ENCODE measurements at places on chromosomes 6 and 20.

DNA sequence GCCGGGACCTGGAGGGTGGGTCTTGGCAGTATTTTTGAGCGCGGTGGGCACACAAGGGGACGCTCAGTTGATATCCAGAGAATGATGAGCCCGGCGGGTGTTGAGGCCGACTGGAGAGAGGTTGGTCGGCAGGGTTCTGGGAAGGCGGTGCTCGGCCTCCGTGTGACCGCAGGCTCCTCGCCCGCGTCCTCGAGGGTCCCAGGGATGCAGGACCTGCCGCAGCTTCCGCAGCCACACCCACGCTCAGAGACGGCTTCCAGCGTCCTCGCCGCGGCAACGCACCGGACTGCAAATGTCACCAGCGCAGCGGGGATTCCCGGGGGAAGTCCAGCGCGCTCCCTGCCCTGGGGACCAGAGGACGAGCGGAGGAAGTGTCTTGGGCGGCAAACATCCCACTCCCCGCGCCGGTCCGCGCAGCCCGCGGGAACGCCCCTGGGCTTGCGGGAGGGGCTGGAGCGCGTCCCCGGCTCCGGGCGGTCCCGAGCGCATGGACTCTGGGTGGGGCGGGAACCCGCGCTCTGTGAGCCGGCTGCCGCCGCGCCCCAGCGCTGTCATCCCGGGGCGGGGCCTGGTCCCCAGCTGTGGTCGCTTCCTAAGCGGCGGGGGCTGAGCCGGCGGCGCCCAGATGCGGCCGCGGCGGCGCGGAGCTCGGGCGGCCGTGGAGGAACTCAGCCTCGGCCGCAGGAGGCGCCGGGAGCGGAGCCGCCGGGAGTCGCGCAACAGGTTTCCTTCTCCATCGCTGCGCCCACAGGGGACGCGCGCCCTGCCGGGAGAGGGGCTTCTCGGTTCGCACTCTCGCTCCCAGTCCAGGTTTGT, at the start of gene STX11:
TSS of gene STX11 (plus strand) at position 624 of the 816 bp plus-strand sequence. CDS start 36,111 bp downstream, outside the sequence.
- peak; percentile 40 for DNase-seq

DNA sequence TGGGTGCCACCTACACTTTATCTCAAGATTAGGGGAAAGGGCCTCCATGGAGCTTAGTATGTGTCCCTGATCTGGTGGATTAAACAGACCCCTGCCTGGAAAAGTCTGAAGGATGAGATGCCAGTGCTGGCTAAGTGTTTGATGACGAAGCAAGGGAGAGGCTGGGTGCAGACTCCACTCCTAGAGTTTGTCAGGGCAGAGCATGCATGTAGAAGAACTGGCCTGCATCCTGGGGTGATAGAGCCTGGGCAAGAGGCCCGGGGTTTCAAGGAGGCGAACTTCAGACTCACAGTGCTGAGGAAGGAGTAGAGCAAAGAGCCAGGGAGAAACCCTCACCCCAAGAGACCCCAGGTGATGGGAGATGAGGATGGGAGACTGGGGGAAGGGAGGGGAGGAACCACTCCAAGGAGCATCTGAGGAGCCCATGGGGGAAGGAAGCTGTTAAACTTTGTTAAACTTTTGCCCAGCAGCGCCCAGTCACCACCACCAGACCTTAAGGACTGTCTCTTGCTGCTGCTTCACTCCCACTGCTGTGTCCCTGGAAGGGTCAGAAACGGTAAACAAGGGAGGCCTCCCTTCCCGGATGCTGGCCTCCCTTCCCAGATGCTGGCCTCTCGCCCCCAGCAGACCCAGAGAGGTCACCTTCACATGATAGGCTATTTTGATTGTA, 61.6 kb downstream of the RPRD1B start:
- no peak for DNase-seq

- DNase-seq, result no peak
Measured at GRCh38 chr6:30465595-30466306, 23.6 kb upstream of the HLA-E start.

DNA sequence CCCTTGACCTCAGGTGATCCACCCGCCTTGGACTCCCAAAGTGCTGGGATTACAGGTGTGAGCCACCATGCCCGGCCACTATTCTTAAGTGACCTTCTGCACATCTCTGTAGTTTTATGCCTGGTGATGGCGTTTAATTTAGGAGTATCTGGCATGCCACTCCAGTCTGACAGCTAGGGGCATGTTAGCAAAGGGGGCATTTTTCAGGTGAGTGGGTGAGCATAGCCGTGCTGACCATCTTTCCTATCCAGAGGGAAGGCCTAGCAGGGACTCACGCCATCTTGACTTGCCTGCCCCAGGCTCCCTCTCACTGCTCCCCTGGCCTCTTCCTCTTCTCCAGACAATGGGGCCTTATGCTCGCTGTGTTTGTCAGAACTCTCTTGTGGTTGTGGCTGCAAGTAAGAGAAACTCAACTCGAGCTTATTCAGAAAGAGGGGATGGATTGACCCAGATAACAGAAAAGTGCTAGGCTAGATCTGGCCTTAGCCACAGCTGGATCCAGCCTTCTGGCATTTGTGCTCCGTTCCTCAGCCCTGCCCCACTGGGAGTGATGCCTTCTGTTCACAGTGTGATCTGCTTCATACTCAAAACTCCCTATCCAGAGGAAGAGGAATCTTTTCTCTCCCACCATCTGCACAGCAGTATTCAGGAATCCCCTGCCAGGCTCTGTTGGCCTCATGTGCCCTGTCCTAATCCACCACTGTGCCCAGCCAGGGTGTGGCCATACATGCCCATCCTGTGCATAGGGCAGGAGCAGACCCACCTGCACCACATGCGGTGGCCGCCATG, 174.5 kb upstream of the AKAP12 start:
- DNase-seq, result no peak

GRCh38 chr6:34969662-34970265, 80.7 kb downstream of the ANKS1A start:
- DNase-seq, result no peak

GRCh38 chr6:37928217-37928616, 108.7 kb downstream of the ZFAND3 start:
- no peak for DNase-seq

DNA sequence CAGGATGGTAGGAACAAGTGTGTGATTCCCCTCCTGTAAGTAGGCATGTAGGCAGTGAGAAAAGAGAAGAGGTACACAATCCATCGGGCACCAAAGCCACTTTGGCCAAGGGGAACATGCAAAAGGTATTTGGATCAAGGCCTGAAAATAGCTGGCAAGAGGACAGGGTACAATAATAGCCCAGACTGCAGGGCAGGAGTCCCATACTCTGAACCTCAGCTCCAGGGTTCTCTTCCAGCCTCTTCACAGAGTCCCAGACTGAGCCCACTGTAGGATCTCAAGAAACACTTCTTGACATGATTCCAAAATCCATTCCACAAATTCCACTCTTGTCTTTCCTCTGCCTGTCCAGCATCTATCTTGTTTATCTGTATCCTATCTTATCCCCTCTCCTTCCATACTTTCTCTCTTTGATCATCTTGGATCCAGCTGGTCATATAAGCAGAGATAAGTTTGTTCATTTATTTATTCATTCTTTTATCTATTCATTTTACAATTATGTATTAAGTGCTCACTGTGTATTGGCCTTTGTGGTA, 19.7 kb downstream of the ACSS2 start:
- no peak for DNase-seq

DNA sequence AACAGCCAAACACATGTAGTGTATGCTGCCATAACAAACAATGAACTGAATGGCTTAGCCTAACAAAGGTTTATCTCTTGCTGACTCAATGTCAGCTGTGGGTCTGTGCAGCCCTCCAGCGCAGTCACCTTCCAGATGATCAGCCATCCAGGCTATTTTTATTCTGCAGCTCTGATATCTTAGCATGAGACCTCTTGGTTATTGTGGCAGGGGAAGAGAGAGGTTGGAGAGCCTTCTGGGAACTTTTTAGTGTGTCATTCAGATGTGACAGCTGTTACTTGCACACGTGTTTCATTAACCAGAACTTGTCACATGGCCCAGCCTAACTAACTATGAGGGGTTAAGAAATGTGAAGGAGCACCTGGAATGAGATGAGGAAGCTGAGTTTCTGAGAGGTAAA, 202.5 kb downstream of the DHX35 start:
- no peak for DNase-seq

- no peak for DNase-seq
Measured at GRCh38 chr6:16747232-16748024, 13.8 kb downstream of the ATXN1 start.

GRCh38 chr6:13012296-13012695, 295.7 kb downstream of the PHACTR1 start:
- no peak for DNase-seq

- no peak for DNase-seq
Measured at GRCh38 chr6:73690056-73690455, 5.9 kb upstream of the CD109 start.

GRCh38 chr6:20200761-20201630, 11.3 kb downstream of the MBOAT1 start:
- no peak for DNase-seq

GRCh38 chr6:18467741-18468502, 80.8 kb downstream of the RNF144B start:
- DNase-seq, result no peak

DNA sequence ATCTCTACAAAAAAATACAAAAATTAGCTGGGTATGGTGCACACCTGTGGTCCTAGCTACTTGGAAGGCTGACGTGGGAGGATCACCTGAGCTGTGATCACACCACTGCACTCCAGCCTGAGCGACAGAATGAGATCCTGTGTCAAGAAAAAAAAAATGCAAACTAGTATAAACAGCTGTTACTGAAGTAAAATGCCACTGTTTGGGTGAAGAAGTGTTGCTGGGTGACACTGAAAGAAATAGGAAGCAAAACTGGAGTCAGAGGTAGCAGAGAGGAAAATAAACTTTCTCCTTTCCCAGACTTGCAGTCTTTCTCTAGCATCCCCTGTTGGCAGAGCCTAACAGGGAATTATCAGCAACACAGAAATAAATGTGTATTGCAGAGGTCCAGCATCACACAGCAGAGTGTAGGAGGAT, 241.2 kb upstream of the PREP start:
- DNase-seq, result no peak

DNA sequence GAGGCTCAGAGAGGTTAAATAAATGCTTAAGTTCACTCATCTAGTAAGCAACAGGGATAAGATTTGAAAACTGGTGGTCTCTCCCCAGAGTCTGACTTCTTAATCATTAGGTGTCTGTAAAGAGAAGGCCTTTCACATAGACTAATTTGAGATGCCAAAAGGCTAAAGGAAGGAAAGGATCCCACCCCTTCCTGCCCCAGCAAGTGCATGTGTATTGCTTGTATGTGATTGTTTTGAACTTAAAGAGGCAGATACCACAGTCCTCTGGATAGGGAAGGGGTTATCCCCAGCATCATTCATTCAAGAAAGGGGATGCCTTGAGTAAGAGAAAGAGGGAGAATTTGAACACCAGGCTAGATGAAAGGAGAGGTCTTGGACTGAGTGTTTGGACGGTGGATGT, 192.0 kb downstream of the OGFRL1 start:
- DNase-seq, result no peak

GRCh38 chr6:15956205-15957106, 172.4 kb upstream of the MYLIP start:
- DNase-seq, result no peak

DNA sequence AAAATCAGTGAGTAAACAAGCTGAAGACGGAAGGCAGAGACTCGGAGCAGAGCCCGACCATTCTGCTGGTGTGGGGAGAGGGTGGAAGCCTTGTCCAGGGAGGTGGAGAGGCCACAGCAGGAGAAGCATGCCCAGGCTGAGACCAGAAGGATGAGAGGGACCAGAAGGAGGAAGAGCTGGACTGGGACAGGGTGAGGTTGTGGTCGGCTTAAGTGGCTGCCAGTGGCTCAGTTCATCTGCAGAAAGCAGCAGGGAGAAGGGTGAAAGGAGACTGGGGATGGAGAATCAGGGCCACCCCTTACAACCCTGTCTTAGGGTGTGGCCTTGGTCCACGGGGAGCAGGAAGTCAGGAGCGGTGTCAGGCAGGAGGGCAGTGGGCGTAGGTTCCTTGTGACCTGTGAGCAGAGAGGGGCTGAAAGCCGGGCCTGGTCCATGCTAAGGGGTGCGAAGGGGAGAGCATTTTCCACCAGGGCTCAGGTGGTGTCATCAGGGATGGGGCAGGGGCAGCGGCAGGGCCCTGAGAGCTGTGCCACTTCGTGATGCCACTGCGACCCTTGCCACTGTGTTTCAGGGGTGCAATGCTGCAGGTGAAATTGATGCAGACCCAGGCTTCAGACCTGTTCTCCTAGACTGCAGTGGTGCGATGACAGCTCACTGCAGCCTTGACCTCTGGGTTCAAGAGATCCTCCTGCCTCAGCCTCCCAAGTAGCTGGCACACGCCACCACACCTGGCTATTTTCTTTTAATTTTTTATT, 81.1 kb downstream of the TTLL2 start:
- DNase-seq, result no peak

- DNase-seq, result no peak
Measured at GRCh38 chr6:89021629-89022028, 58.2 kb upstream of the RNGTT start.

Data from naive thymus-derived CD8-positive, alpha-beta T cell (primary cell).